ENCODE measurements at places on chromosomes 3 and 15.

DNA sequence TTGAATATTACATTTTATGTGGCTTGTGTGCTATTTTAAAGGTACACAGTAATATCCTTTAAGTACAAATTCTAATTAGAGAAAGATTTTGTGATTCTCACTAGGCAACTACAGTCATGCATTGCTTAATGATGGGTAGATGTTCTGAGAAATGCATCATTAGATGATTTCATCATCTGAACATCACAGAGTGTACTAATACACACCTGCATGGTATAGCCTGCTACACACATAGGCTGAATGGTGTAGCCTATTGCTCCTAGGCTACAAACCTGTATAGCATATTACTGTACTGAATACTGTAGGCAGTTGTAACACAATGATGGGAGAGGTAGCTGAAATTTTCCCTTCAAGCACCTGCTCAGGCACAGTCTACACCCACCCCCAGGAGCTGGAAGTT, 217.4 kb upstream of the EOMES start:
- no peak for DNase-seq

- DNase-seq: no peak
Observed at GRCh38 chr3:16433701-16434151, 79.8 kb downstream of the RFTN1 start.

DNA sequence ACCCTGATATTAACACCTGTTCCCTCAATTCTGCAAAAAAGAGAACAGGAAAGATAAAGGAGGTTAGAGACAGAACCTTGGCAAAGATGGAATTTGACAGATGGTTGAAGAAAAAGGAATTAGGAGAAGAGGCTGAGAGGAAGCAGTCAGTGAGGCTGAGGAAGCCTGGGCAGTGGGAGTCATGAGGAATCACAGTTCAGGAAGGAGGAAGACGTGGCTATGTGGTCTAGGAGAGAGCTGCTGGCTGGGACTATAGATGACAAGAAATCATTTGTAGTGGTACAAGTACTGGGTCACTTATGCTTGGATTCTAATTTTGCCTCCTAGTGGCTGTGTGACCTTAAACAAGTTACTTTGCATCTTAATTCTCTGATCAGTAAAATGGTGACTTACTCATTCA, 49.0 kb downstream of the LARS2 start:
- no peak for DNase-seq

DNA sequence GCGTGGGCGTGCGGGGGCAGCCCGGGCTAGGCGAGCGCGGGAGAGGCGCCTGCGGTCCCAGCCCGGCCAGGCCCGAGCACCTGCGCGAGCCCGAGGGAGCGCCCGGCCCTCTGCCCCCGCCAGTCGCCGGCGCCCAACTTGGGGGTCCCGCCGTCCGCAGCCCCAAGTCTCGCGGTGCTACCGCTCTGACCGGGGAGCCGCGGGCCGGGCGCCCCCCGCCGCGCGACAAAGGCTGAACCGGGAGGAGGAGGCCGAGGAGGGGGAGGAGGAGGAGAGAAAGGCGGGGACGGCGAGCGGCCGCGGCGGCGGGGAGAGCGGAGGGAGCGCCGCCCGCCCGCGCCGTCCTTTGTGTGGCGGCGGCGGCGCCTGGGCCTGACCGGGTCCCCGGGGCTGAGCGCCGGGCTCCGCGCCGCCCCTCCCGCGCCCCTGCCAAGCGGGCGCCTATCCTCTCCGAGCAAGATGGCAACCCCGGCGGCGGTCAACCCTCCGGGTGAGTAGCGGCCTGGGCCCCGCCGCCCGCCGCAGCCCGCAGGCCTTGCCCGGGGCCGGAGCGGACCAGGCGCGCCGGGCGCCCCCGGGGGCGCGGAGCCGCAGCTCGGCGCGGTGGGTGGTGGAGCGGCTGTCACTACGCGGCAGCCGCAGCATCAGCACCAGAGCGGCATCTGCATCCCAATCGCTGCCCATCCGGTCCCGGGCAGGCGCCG, at the start of gene ARNT2:
ARNT2 (plus strand) TSS at position 326 of the 704 bp plus-strand sequence; CDS start at position 460, 134 bp downstream.
- peak; percentile 55 for DNase-seq

GRCh38 chr3:123377243-123377740, 71.6 kb downstream of the ADCY5 start:
- no peak for DNase-seq

- no peak for DNase-seq
Observed at GRCh38 chr3:8204853-8205650, 296.6 kb upstream of the LMCD1 start.

GRCh38 chr15:61621146-61621545, 392.0 kb upstream of the RORA start:
- DNase-seq: peak; percentile 28

- DNase-seq: no peak
Observed at GRCh38 chr15:95350908-95351307, 979.6 kb upstream of the NR2F2 start.

GRCh38 chr3:7489417-7489816, 628.5 kb downstream of the GRM7 start:
- no peak for DNase-seq

- no peak for DNase-seq
Observed at GRCh38 chr3:65665915-65666314, 372.8 kb downstream of the MAGI1 start.

GRCh38 chr3:166071-166470, 30.5 kb upstream of the CHL1 start:
- no peak for DNase-seq
